ENCODE measurements at places on chromosomes 3 and 15.

- DNase-seq = no peak
Measured at GRCh38 chr3:87977765-87978164, 81.0 kb downstream of the CGGBP1 start.

DNA sequence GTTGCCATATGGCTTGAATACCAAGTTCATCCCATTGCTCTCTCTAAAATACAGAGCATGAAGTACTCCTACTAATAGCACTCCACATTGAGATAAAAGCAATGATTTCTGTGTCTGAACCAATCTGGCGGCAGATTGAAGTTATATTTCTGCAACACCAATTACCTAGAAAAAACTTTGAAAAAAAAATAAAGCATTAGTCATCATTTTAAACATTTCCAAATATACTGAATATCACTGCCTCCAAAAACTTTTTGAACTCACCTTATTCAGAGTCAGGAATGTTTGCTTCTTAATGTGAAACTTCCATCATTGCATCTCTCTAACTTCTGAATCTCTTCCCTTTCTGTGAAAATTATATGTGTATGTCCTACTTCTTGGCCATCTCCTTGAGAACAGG is 540.5 kb downstream of the GRM7 start:
- no peak for DNase-seq

DNA sequence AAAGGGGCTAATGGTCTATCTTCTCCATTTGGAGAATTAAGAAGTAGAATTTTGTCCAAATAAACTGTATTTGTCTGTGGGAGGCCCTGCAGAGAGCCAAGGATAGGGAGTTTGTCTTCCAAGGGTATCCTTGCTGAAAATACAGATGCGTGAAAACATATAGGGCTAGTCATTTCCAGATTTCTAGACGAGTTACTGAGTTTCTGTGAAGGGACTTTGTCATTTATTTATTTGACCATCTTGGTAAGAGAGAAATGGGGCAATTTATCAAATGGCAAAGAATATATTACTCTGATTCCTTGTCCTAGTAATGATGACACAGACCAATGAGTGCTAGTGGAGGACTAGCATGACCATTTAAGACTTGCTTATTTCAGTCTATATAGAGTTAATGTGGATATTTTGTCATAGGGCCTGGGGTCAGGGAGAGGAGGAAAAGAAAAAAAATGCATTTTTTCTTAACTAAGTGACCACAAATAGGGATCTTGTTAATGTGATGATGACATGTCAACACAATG is 376.6 kb upstream of the ONECUT1 start:
- DNase-seq = no peak

DNA sequence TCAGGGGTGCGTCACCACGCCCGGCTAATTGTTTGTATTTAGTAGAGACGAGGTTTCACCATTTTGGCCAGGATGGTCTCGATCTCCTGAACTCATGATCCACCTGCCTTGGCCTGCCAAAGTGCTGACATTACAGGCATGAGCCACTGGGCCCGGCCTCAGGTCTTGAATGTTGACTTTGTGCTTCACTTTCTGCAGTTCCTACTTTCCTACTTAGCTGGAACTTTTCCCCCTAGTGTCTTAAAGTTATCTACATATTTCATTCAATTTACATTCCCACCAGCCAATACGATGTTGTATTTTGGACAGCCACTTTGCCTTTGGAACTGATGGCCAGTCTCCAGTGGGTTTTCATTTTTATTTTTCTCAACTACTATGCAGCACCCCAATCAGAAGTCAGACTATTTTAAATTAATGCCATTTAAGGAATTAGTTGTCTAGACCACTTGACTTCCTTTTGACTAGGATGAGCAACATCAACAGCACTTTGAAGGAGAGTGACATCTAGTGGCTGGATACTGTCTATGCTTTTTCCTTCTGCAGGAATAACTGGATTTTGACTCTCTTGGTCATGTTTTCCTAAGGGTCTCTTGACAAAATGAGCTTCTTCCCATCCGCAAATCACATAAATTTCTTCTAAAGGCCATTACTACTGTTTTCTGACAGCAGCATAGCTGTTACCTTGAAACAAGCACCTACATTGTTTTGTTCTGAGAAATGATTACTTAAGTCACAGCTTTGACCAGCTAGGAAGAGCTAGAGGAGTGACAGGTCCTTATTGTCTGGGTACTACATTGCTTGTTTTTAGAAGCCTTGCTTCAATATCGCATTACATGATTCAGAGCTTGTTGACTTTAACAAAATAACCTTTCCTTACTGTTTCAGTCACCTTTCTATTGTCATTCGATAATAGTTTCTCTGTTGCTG is 140.2 kb downstream of the ITPR1 start:
- DNase-seq = no peak

DNA sequence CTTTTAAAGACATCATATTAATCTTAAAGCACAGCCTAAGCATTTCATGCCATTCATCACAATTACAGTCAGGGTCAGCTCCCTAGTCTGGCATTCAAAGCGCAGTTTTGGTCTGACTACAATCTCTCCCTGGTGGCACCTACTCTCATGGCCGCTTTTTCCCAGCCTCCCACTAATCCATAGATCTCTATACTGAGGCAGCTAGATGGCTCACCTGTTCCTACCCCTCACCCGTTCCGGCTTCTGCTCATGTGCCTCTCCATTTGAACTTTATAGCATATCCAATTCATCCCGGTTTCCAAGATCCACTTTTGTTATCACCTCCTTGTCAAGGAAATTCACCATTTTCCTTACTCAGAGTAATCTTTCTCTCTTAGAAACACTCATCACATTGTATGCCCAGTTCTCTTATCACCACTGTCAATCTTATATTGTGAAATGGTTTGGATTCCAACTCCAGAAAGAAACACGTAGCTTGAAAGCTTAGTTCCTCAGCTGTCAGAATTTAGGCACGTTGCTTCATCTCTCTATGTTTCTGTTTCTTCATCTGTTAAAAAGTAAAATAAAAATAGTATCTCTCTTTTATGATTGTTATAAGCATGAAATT is 220.0 kb upstream of the UBE2E2 start:
- no peak for DNase-seq

DNA sequence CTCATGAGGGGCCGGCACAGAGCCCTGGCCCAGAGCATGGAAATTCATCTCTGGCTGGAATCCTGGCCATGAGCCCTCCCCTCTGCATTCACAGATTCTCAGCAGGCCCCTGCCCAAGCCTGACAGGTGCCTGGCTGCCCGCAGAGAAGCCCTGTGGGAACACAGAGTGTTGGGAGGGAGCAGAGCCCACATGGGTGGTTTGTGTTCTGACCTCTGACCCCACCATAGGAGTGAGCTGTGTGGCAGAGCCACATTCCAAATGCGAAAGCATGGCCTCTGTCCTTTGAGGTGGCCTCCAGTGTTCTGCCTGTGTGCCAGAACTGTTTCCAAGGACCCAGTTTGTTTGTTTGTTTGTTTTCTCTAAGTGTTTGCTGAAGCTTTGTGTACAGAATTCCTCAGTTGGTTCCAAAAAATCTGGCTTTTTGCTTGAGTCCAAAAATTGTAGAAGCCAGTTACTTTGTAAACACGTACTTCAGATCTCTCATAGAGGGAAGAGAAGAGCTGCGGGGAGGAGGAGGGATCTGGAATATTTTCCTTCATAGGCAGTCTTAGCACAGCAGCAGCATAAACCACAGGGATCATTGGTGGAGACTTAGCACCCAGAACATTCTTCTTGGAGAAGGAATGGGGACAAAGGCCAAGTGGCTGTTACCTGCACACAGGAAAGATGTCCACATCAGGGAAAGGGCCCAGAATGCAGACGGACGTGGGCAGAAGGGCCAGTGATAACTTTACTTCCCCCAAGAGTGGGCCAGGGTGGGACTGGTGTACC is 36.0 kb downstream of the GRAMD2A start:
- DNase-seq = no peak
